ENCODE measurements at places on chromosomes 12 and 14.

DNA sequence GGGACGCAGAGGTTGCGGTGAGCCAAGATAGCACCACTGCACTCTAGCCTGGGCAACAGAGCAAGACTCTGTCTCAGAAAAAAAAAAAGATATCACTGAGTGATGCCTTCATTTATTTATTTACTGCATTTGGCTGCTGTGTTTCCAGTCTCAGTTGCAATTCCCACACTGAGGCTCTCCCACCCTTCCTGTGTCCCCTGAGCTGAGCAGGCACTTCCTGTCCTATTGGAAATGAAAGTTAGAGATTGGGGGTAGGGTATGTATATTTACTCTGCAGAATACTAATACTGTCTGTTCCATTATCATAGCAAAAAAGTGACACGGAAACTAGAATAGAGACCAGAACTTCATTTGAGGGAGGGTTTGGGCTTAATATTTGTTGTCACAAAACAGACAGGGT is 1.6 kb upstream of the RBMS2 start:
- DNase-seq, result no peak

- peak; percentile 59 for DNase-seq
These were observed 413.7 kb downstream of the PCNX1 start for GRCh38 chr14:71320734-71321573.

GRCh38 chr12:59040656-59041055 is 120.4 kb upstream of the LRIG3 start:
- DNase-seq, result no peak

GRCh38 chr14:64683264-64683663 is 21.0 kb upstream of the PLEKHG3 start:
- DNase-seq, result no peak

GRCh38 chr12:25817166-25817565 is 141.3 kb upstream of the RASSF8 start:
- DNase-seq, result no peak

GRCh38 chr14:58697266-58697929 is 59.6 kb downstream of the DACT1 start:
- DNase-seq, result no peak

DNA sequence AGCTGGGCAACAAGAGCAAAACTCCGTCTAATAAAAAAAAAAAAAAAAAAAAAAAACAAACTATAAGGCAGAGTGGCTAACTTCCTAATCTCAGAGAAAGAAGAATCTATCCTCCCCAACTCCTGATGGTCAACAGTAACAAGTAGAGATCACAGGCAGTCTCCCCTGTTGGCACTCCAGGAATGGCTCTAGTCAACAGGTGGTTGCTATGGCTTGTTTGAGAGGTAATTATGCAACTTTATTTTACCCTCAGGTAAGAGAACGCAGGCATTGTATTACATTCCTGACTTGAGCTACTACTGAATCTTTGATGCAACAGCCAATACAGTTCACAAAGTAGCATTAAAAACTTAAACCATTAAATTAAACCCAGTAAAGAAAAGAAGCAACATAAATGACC is 180.3 kb downstream of the DICER1 start:
- no peak for DNase-seq

- no peak for DNase-seq
These were observed 189.6 kb upstream of the TMEM132C start for GRCh38 chr12:128077211-128077916.

DNA sequence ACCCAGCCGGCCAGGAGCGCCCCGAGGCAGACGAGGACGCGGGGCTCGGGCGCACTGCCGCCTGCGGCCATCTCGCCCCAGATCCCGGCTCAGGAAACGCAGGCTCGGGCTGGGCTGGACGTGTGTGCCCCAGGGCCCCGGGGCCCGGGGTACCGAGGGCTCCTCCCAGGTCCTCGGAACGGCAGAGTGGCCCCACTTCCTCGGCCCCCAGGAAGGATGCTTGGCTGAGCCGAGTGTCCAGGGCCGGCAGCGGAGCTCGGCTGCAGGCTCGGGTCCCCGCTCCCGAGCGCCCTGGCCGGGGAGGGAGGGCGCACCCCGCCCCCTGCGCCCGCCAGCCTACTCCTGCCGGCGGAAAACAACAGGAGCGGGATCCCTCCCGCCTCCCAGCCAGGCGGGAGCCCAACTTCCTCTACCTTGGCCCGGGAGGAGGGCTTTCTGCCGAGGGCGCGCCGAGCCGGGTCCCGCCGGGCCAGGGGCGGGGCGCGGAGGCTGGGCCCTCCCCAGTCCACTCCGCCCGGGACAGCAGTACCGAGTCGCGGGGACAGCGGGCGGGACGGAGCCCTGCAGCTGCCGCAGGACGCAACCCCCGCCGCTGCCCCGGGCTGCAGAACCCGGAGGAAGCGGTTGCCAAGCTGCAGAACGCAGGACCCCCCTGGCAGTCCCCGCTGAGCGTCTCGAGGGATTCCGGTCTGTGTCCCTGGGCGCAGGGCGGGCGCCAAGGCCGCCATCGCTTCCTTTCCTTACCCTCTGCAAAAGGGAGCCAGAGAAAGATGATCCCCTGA is at the start of gene VSIG10:
TSS of gene VSIG10 (minus strand) at position 411 of the 782 bp plus-strand sequence. CDS start at position 71, 340 bp downstream.
- peak; percentile 75 for DNase-seq

DNA sequence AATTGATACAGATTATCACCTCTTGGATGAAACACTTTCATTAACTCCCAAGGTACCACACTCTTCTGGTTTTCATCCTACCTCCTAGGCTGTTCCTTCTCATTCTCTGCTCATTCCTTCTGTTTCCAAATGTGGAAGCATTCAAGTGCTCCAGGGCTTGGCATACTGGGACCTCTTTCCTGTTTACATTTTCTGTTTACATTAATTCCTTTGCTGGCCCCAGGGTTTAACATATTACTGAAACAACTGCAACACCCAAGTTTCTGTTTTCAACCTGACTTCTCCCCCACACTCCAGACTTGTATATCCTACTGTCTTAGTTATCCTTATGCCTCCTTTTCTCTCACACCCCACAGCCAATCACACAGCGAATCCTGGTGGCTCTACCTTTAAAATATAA is 386.3 kb upstream of the GARIN6 start:
- no peak for DNase-seq

GRCh38 chr12:120965534-120966091 is 12.7 kb upstream of the HNF1A start:
- no peak for DNase-seq

DNA sequence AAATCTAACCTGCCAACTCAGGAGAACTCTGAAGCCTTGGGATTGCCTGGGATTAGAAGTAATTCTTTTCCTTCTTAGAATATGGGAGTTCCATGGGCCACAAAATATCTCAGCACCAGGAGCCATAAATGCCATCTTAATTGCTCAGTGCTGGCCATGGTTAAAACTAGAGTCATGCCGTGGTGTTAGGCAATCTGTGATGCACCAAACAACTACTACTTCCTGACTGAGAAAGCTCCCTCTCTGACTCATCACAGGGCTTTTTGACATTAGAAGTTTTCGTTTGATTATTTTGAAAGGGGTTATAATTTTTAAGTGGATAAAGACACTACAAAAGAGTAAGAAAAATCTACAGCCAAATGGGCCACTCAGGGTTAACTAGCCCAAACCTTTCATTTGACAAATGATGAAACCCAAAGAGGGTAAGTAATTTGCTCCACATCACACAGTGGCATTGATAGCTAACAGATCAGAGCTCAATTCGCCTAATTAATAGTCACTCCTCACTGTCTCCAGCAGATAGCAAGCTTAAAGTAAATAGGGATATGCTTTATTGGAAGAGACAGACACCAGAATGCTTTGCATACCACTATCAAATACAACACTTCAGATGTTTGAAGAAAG is 377.3 kb downstream of the EMP1 start:
- DNase-seq, result no peak

DNA sequence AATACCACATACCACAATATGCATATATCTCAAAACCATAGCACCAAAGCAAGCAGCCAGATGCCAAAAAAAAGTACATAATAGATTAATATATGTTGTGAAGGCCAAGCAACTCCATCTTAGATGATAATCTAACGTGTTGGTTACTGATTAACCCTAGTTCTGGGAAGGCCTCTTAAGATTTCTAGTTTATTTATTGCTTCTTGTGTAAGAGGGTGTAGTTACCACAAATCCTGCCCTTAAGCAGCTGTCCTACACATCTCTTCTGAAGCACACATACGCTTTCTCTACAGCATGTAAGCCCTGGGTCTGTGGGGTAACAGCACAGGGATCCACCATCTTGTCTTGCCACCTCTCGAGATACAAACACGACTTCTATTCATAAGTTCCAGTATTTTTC is 236.8 kb upstream of the AVPR1A start:
- no peak for DNase-seq

- DNase-seq, result no peak
These were observed 95.7 kb downstream of the SCN8A start for GRCh38 chr12:51686727-51687126.

DNA sequence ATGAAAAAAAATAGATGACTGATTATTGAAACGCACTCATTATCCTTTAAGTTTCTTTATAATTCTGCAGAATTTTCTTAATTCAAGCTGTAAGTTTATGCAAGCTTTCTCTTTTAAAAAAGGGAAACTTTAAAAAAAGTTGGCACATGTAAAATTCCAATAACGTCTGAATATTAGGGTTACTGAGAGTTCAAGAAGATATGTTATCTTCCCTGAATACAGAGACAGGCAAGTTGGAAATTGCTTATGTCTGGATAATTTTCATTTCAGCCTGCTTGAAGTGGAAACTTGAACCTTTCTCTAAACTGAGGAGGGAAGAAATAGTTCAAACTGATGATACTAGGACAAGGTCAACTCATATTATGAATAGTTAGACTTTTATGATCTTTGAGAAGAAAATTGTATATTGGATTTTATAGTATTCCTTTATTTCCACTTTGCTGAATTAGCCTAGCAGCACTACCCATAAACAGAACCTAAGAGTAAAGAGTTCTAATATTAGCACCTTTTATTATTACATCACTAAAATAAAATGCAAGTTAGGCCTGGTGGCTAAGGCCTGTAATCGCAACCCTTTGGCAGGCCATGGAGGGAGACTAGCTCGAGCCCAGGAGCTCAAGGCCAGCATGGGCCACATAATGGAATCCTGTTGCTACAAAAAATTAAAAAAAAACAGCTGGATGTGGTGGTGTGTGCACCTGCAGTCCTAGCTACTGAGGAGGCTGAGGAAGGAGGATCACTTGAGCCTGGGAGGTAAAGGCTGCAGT is 288.0 kb downstream of the TRHDE start:
- peak; percentile 9 for DNase-seq

DNA sequence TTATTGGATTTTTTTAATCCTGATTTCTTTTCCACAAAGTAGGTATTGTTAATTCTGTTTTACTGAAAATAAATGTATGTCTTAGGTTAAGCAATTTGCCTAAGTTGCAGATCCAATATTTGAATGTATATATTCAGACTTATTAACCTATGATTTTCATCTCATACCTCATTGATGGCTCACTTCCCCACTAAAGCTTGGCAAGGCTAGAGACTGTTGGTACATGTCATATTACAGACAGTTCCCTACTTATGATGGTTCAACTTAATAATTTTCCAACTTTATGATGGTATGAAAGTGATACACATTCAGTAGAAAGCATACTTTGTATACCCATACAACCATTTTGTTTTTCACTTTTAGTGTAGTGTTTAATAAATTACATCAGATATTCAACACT is 33.2 kb upstream of the KCNH3 start:
- no peak for DNase-seq

- no peak for DNase-seq
These were observed 6.0 kb upstream of the FBXO34 start for GRCh38 chr14:55265197-55265596.

DNA sequence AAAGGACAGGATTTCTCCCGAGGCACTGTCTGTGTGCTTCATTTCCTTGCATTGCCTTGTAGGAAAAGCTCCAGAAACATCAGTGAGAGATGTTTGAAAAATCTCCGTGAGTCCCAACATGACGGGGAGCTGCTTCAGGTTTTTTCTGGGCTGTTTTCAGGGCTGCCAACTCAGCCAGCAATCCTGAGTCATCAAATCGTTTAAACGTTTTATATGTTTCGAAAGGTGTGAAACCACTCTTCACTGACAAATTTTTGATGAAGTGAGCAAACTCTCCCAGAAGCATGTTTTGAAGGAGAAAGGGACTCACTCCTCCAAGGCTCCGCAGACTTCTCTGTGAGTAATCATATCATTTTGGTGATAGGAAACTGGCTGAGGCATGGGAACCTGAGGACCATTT is 240.5 kb downstream of the TMEM132C start:
- no peak for DNase-seq

DNA sequence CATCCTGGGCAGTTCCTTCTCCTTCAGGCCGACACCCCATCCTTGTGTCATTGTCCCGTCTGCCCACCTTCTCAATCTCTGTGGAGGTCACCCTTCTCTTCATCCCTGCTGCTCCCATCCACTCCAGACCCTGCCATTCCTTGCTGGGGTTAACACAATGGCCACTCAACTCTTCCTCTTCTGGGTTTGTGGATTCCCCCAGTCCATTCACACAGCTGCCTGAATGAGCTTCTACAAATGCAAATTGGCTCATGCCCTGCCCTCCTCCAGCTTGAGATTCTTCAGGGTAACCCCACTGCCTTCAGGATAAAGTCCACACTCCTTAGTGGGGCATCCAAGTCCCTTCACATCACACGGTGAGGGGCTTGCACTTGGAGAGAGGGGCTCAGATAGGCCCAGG is 17.2 kb upstream of the PRMT8 start:
- no peak for DNase-seq

DNA sequence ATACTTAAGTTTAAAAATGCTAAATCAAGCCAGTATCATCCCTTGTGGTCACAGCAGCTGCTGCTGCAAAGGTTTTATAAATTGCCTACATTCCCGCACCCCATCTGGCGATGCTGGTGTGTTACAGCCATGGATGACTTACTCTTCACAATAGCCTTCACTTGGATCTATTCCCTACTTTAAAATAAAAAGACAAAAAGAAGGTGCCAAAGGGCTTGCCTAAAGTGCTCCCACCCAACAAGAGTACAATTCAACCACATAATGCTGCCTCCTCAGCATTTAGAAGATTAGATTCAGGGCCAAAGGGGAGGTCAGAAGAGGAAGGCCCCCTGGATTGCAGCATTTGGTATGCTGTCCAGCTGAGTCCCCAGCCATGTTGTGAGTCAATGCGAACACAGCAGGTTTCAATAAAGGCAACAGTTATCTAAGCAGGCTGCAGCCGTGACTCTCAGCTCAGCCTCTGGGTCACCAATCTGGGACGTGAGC is 176.1 kb downstream of the DAD1 start:
- DNase-seq, result no peak

GRCh38 chr14:92464716-92465115 is 48.9 kb upstream of the RIN3 start:
- DNase-seq, result no peak

- DNase-seq, result peak; percentile 98
These were observed at the start of the genes CSAD and ZNF740 for GRCh38 chr12:53180220-53180930. Gene CSAD (minus strand): TSS chr12:53180925. CDS start chr12:53173470, 7,455 bp downstream. Gene ZNF740 (plus strand): TSS chr12:53180722. CDS start chr12:53181984, 1,262 bp downstream.

Data from HEK293T (cell line).